Mucosa of descending colon (tissue), 3 donors: ENCODE measurements at places on chromosomes 5 and 9. TPM values are rescaled to one million over a fixed set of nuclear protein-coding genes. Genes with fewer than 3 reads are reported as not detected.

Gene PRRC2B
- 113 TPM for total RNA-seq

Gene C9
- total RNA-seq, result not detected

Gene C5orf46
- total RNA-seq, result not detected

Gene HAPLN1
- 0.93 TPM for total RNA-seq

Gene SLF1
- 6.6 TPM for total RNA-seq

Gene DNAH5
- total RNA-seq, result 0.98 TPM

Gene CLTA
- 206 TPM for total RNA-seq

Gene BSPRY
- 7.4 TPM for total RNA-seq

Gene C9orf50
- not detected for total RNA-seq

Gene GRK6
- 48.1 TPM for total RNA-seq

Gene GPR151
- not detected for total RNA-seq

Gene TMEM232
- 1.0 TPM for total RNA-seq

Gene GAPVD1
- total RNA-seq, result 41.4 TPM

Gene CORO2A
- total RNA-seq, result 45.0 TPM

Gene IL13
- total RNA-seq, result not detected

Gene ADAMTS13
- total RNA-seq, result 3.3 TPM

Gene SLC25A2
- total RNA-seq, result 1.7 TPM

Gene ZDHHC11B
- 4.6 TPM for total RNA-seq

Gene EPB41L4B
- 163 TPM for total RNA-seq

Gene TMOD1
- total RNA-seq, result 2.6 TPM

Gene KDM3B
- total RNA-seq, result 56.6 TPM

Gene FKBP15
- total RNA-seq, result 26.6 TPM

Gene ANKDD1B
- 4.0 TPM for total RNA-seq

Gene CDH10
- 0.57 TPM for total RNA-seq

Gene ADAMTSL2
- total RNA-seq, result 1.3 TPM

Gene TAF11L5
- not detected for total RNA-seq

Gene PKD2L2
- total RNA-seq, result not detected

Gene FREM1
- 1.4 TPM for total RNA-seq

Gene PCDHGA4
- 4.6 TPM for total RNA-seq

Gene LCN9
- not detected for total RNA-seq
